ENCODE measurements at places on chromosomes 5 and 9. TPM values are rescaled to one million over a fixed set of nuclear protein-coding genes. Genes with fewer than 3 reads are reported as not detected.

GRCh38 chr5:159082474-159082873 is 17.2 kb downstream of the EBF1 start:
- no peak for DNase-seq

DNA sequence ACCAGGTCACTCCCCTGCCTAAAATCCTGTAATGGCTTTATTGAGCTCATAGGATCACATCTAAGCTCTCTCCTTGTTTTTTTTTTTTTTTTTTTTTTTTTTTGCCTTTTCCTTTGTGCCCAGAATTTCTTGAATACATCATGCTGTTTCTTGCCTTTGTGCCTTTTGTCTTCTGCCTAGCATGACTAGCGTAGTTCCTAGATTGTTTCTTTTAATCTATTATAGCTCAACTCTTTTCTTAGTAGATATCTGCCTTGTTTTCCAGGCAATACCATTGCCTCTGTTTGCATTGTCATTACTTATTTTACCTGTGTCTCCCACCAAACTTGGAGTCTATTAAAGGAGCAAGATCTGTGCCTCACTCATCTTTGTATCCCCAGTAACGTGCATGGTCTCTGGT is 106.1 kb upstream of the C9orf72 start:
- DNase-seq, result no peak

- no peak for DNase-seq
These were observed 86.1 kb downstream of the TLE4 start for GRCh38 chr9:79657891-79658290.

- DNase-seq, result no peak
These were observed 52.5 kb downstream of the TRIP13 start for GRCh38 chr5:944992-945685.

Gene WNT8A
- not detected for total RNA-seq

Gene OBP2A
- not detected for total RNA-seq

Gene GABRA6
- not detected for total RNA-seq
